ENCODE measurements at places on chromosomes 4 and X.
A peak's percentile ranks its signal among the peaks of the same experiment; 100 is the strongest.

DNA sequence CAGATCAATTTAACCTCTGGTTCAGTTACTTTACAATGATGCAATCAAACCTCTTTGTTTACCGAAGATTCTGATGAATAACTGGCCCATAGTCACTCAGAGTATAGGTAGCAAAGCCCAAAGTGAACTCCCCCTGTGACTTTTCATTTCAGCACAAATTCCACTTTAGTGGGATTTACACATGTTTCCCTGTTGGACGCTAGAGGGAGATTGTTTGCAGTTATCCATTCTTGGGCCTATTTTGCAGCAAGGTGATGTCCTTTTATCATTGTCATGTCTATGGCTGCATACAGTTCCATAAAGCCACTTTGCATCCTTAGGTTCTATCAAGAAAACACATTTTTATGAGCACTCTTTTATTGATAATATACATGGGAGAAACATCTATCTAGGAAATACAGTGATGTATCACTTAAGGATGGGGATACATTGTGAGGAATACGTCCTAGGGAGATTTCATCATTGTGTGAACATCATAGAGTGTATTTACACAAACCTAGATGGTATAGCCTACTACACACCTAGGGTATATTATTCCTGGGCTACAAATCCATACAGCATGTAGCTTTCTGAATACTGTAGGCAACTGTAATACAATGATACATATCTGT, 14.5 kb upstream of the DKK2 start:
- DNase-seq, result no peak

DNA sequence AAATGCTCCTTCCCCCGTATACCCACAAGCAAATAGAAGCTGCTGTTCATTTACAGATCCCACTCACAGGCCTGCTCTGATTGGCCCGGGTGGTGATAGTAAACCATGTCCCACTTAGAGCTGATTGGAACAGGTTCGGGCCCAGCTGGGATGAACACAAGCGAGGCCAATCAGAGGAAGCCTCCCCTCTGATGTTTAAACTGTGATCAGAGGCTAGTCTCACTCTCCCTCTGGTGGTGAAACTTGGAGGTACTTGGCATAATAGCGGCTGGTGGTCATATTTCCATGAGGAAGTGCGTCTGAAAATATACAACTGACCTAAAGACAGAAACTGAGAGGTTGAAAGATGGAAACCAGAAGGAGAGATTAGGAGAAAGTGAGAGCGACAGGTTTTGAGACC, 51.5 kb upstream of the TRPC3 start:
- no peak for DNase-seq

- no peak for DNase-seq
These were observed 72.9 kb downstream of the CLDN34 start for GRCh38 chrX:10039821-10040793.

GRCh38 chrX:153244767-153245166, 65.7 kb downstream of the MAGEA1 start:
- no peak for DNase-seq

DNA sequence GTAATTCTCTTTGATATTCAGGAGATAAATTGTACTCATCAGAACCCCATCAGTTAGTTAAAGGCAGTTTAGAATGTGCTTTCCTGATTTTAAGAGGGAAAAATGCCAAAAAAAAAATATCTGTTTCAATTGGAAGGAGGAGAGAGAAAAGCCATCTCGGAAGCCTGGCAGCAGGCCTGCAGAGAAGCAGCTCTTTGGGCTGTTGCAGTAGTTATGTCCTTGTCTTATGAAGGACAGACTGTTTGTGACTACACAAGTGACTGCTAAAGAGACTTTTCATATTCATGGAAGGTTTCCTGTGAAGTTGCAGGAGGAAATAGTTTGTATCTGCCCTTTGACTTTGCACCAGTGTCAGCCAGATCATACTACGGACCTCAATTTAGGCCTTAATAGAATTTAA, 88.8 kb downstream of the DCLK2 start:
- DNase-seq, result no peak

- no peak for DNase-seq
These were observed 31.3 kb downstream of the REPS2 start for GRCh38 chrX:16977771-16978170.

DNA sequence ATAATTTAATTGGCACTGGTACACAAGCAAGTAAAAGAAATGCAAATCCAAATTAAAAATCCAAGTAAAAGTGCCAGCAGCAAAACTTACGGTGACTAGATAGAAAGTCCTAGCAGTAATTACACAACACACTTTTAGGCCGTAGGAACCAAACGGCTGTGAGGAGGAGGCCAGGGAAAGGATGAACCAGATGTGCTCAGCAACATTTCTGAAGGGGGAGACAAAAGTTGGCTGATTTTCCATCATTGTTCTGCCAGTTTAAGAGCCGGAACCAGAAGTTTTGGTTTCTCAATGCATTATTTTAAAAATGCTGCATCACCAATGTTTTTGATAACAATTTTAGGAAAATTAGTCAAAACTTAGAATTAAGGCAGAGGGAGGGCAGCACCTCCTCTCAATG, 68.7 kb upstream of the ENPP6 start:
- no peak for DNase-seq

GRCh38 chr4:15765910-15766697, 12.0 kb upstream of the CD38 start:
- no peak for DNase-seq

DNA sequence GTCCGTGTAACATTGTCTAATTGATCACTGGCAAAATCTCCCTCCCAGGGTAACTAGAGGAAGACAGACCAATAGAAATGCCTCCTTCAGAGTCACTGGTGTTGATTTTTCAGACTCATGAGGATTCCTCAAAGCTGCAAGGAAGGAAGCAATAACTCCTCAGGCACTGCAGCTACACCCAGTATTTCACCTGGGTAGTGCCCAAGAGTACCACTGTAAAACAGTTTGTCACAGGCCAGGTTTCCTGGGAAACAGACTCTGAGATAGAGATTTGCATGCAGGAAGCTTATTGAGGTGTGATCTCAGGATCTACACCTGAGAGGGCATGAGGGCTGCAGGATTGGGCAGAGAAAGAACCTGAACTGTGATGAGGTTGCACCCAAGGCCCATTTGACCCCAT, 240.7 kb upstream of the ATP6AP2 start:
- DNase-seq, result no peak

- no peak for DNase-seq
These were observed 10.9 kb upstream of the WFS1 start for GRCh38 chr4:6258741-6259140.

DNA sequence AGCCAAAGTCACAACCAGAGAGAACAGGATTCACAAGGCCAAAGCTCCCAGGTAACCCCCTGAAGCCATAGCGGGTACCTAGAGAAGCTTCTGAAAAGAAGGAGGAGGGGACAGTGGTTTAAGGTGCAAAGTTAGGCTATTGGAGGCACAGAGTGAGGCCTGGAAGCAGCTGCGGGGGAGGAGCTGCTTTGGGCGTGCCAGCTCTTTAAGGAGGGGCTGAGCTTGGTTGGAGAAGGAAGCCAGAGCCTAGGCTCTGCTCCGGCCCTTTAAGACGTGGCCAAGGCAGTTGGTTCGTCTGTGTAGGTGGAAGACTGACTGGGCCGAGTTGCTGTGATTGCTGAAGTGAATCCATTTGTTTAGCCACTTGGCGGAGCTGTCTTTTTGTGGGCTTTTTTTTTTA, 1.5 kb downstream of the KLF8 start:
- no peak for DNase-seq

DNA sequence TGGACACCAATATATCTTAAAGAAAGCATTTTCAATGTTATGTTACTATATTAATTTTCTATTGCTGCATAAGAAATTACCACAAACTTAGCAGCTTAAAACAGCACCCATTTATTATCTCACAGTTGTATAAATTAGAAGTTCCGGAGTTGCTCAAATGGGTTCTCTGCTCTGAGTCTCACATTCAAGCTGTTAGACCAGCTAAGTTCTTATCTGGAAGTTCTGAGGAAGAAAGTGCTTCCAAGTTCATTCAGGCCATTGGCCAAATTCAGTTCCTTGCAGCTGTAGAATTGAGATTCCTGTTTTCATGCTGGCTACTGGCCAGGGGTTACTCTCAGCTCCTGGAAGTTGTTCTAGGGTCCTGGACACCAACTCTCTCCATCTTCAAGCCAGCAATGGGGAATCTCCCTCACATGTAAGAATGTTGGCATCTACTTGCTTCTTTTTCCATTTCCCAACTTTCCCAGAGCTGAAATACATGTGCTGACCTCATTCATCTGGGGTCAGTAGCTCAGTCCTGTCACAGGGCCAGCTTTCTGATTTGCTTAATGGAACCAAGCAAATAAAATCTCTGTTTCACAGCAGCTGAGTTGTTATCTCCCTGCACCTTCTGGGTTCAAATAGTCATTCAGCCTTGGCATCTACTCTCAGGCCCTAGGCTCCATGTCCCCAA, 99.6 kb upstream of the INTU start:
- DNase-seq, result no peak

DNA sequence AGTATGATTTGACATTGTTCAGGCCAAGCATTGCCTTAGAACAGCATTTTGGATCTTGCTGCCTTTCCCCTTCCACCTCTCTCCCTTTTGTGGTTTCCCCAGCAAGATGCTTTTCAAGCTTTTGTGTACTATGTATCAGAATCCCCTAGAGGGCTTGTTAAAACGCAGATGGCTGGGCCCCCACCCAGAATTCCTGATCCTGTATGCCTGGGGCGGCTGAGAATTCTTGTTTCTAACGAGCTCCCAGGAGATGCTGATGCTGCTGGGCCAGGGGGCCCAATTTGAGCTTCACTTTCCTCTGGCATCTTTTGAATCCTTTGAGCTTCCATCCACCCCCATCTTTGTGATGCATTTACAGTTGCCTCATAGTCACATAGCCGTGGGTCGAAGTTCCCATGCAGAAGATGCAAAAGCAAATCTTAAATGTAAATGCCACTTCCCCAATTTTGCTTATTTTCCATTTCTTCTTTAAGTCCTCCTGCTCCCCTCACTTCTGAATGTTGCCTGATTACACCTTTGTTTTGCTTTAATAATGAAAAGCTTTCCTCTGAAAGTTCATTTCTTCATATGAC, 18.5 kb downstream of the HCCS start:
- DNase-seq, result no peak

DNA sequence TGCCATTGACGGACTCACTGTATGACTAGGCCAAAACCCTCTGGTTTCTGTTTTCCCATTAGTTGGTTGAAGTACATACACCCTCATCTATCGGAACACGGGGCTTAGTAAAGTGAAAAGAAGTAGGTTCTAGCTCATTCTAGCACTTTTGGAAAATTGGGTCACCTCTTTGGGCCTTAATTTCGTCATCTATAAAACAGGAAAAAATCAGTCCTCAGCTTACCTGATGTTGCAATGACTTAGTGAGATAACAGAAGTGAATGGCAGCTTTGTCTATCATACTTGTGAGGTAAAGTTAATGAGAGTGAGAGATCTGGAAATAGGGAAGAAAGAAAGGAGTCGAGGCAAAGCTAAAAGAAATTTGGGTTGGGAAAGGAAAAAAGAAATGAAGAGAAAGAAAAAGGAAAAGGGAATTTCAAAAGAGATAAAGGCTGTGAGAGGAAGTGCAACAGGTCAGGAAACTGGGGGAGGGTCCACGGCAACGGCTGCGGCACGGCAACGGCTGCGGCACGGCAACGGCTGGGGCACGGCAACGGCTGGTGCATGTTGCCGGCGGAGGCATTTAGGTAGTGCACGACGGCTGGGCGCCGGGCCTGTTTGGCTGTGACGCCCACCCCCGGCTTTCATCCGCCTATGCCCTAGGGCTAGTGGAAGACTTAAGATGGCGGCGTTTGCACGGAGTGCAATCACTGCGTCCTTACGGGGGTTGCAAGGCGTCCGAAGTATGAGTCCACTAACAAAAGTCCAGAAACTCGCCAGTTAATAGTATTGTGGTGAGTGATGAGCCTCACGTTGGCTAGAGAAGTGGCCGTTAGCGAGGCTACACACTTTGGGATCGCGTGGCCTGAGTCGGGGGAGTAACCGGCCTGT, 360.1 kb upstream of the ZCCHC13 start:
- DNase-seq, result peak; percentile 37

- no peak for DNase-seq
These were observed 2.7 kb downstream of the REST start for GRCh38 chr4:56910172-56910967.

DNA sequence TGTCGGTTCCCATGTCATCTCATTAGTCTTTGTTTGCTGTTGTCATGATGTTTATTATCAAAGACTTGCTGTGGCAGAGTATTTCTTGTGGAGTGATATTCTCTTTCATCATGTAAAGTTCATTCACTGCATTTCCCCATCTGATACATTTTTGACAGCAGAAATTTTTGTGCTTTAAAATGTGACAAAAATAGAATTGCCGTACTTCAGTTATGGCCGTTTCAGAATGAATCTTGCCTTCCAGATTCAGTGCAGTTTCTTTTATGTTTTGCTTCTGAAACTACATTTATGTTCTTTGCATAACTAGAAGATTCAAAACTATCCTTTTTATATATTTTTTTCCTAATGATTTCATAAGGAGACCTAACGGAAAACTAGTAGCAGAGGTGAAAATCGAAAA, 10.0 kb downstream of the CSTF2 start:
- DNase-seq, result no peak

DNA sequence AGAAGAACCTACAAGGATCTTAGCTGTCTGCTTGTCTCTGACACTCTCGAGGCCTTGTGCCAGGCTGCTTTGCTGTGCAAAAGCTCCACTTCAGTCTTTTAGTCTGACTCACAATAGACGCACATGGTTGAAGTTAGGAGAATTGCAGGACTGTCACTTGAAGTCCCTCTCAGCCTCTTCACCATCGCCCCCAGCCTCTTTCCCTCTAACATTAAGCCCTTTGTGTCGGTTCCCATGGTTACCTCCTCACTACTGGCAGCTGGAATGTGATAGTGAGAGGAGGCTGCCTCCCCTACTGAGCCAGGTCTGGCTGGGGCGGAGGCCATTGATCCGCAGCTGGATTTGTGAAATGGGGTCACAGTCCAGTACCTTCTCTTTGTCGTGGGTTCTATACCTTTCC, 201.8 kb downstream of the SOWAHB start:
- no peak for DNase-seq

Measured in SIG-M5 (cell line).